ENCODE measurements at places on chromosomes 2 and 18.

- DNase-seq: peak; percentile 48
Observed at GRCh38 chr2:40451918-40452605, at the start of gene SLC8A1. Gene SLC8A1 (minus strand): TSS chr2:40452090.

DNA sequence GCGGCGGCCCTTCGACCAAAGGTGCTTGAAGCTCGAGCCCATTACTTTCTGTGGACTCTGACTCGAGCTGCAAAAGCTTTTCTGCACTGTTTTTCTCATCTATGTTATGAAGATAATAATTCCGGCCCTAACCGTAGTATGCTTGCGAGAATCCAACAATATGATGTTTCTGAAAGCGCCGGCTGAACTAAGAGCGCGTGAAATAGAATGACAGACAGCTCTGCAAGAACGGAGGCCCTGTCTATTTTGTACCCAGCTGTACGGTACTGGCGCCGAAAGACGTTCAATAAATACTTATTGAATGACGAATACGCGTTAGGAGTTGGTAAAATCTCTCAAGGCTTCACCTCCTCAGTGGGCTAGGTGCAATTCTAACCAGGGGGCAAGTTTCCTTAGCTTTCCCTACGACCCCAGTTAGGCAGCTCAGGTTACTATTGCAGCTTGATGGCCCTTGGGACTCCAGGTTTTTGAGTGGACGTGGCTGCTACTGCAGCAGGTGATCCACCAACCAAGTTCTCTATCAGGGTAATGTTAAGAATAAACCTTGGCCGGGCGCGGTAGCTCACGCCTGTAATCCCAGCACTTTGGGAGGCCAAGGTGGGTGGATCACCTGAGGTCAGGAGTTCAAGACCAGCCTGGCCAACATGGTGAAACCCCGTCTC is 570 bp downstream of the SCRN3 start:
- peak; percentile 11 for DNase-seq

DNA sequence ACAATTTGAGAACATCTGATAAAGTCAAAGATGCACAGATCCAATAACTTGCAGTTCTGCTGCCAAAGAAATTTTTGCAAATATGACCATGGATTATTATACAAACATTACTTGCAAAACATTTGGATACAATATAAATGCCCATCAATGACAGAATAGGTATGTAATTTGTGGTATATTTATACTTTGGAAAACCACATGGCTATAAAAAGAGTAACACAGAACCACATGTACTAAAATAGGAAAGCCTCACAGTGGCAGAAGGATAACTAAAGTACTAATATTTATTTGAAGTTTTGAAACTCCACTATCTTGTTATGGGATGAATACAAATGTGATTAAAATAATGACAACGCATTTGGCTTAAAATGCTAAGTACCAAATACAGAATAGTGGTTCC is 51.8 kb upstream of the DNAJC10 start:
- DNase-seq: no peak

- peak; percentile 78 for DNase-seq
Observed at GRCh38 chr2:236711440-236711839, 141.8 kb downstream of the ACKR3 start.

DNA sequence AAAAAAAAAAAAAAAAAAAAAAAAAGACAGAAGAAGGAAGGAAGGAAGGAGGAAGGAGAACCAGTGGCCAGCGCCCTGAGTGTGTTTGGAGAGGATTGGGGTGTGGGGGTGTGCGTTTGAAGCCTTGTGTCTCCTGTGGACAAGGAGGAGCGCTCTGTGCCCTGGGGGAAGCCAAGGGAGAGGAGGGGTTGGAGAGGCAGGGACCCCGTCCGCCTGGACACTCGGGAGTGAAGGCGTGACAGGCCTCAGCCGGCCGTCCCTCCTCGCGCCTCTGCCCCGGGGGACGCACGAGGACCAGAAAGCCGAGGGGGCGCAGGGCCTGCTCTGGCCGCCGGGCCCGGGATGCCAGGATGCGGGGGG is 44.9 kb downstream of the SERTAD2 start:
- DNase-seq: no peak

- no peak for DNase-seq
Observed at GRCh38 chr2:167386694-167387093, 498.4 kb downstream of the XIRP2 start.

DNA sequence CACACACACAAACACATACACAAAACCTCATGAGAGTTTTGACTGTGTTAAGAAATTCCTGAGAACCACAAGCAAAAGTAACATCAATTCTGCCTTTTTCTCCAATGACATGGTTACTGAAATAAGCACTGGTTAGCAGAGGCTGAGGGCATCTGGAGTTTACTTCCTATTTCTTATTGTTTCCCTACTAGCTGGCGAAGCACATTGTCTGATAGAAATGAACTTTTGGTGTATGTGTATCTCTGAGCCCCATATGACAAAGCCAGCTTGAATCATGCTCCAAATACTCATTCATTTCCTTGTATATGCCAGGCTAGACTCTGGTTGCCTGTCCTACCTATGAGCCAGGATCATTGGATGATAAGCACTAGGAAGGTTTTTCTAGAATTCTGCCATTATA is 203.1 kb downstream of the NCKAP5 start:
- peak; percentile 12 for DNase-seq

DNA sequence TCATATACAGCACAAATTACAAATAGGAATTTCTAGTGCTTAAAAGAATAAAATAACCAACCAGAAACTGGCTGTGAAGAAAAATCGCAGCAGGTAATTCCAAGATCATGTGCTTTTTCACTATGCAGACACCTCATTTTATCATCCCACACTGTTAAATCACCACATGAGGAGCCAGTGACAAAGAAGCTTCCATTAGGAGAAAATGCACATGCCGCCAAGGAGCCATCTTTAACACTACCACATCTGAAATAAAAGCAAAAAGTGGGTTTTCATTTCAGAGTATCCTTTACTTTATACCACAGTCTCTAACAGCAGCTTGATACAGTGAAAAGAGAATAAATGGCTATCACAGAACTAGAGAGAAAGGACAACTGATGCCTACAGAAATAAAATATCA is 6.8 kb downstream of the WDSUB1 start:
- DNase-seq: no peak

GRCh38 chr2:72576459-72576858 is 249.4 kb downstream of the EXOC6B start:
- peak; percentile 12 for DNase-seq

- peak; percentile 65 for DNase-seq
Observed at GRCh38 chr18:24397131-24397693, 412 bp downstream of the OSBPL1A start.

GRCh38 chr18:79164706-79165105 is 95.5 kb downstream of the ATP9B start:
- DNase-seq: peak; percentile 52

DNA sequence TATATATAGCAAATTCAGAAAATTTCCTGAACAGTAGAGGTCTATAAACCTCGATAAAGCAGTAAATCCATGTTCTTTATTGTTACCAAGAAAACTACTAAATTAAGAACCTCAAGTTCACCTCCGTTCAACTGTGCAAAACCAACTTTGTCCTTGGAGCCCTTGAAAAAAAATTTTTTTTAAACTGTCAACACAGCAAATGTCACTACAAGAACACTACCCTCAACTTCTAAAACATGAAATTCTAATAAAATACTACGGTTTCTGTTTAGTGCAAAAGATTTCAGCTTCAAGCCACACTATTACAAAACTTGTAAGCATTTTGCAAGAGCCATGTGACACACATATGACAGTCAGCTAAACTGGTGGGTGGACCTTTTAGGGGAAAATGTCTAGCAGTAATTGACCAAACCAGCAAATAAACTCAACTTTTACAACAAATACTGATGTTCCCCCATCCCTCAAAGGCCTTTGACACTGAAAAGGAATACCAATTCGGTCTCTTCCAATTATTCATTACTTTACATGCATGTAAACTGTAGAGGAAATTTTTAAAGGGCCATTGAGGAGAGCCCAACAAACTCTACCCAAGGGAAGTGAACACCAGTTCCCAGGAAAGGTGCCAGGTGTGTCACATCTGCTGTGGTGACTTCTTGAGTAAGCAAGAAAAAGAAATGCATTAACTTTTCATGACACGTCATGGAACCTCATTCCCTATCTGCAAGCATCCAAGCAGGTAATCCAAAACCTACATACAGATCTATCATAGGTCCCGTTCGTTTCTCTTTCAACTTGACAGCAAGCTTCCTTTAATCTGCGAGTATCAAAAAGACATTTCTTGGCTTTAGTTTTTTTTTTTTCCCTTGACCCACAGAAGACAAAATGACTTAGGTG is 1.4 kb downstream of the RAB1A start:
- DNase-seq: peak; percentile 76

- DNase-seq: peak; percentile 21
Observed at GRCh38 chr2:216774180-216774579, 78.8 kb upstream of the IGFBP5 start.

DNA sequence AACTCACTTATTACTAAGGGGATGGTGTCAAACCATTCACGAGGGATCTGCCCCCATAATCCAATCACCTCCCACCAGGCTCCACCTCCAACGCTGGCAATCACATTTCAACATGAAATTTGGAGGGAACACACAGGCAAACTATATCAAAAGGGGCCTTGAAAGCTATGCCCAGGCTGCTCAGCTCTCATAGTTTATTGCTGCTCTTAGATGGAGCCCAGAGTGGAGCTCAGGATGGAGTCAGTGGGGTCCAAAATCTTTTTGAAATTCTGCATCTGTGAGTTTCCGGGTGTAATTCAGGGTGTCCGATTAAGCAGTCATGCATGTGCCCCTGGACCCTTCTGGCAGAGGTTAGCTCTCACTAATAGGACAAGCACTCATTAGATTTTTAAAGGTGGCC is 24.3 kb downstream of the RHOB start:
- DNase-seq: no peak

- DNase-seq: no peak
Observed at GRCh38 chr2:12251121-12251520, 465.6 kb upstream of the TRIB2 start.

- DNase-seq: no peak
Observed at GRCh38 chr18:51610481-51610880, 413.0 kb upstream of the MEX3C start.

GRCh38 chr18:58098706-58099105 is 54.7 kb downstream of the NEDD4L start:
- DNase-seq: peak; percentile 19

DNA sequence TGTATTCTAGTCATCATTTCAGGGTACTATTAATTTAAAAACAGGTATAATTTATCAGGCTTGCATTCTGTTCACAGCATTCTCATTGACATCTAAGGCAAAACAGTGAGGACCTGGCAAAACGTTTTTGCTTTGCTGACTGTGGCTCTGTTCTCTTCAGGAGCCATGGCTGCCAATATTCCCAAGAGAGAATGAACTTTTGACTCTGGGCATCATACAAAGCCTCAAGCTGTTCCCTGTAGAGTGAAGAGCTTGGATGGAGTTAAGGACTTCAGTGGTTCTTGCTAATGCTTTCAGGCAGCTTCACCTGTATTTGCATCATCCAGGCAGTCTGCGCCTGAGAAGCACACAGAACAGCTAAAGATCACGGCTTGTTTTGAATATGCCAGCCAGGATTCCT is 65.9 kb upstream of the CAVIN2 start:
- no peak for DNase-seq

DNA sequence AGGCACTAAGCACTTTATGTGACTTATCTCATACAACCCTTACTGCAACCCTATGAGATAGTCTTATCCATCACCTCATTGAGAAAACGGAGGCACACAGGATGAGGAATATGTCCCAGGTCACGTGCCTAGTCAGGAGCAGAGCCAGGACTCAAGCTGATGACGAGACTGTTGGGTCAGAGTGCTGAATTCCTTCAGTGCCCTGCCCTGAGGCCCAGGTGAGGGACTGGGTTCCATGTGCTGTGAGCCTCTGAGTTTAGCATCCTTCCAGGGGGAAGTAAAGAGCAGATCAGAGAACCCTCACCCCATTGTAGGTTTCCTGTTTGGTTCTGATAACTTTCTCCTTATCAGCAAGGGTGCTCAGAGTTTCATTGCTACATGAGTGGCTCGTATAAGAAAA is 11.7 kb upstream of the EDAR start:
- DNase-seq: no peak

DNA sequence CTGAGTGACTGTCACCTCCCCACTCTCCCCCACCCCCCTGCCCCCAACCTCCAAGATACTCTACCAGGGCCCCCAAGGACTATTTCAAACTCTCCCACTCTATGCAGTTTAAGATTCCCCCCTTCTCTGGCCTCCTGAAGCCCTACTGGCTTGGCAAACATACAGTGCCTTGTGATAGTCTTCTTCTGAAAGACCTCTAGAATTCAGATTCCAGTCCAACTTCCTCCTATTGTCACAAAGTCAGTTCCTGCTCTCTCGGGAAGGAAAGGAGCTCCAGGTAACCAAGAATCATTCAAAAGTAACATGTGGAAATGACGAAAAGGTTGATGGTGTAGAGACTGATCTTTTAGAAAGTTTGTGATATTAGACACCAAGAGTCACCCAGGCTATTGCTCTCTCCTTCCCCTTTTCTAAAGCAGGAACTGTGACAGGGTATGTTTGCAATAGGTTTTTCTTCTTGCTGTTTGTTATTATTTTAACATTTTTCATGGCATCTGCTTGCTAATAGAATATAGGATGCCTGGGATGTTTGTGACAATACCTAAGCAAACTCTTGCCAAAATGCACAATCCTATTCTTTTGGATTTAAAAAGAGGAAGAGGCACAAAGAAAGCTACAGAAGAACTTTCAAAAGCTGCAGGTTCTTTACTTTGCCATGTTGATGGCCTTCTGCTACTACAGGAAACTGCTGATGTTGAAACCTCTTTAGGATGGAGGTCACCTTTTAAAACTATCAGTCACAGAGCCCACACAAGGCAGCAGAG is 93.5 kb upstream of the MGAT4A start:
- DNase-seq: no peak

- DNase-seq: no peak
Observed at GRCh38 chr18:34932363-34932762, 108.8 kb upstream of the MAPRE2 start.

- peak; percentile 45 for DNase-seq
Observed at GRCh38 chr2:108623616-108624015, 89.3 kb downstream of the LIMS1 start.

- DNase-seq: no peak
Observed at GRCh38 chr2:50051374-50051773, 897.1 kb upstream of the FSHR start.

GRCh38 chr2:239236808-239237205 is 164.0 kb downstream of the HDAC4 start:
- no peak for DNase-seq

DNA sequence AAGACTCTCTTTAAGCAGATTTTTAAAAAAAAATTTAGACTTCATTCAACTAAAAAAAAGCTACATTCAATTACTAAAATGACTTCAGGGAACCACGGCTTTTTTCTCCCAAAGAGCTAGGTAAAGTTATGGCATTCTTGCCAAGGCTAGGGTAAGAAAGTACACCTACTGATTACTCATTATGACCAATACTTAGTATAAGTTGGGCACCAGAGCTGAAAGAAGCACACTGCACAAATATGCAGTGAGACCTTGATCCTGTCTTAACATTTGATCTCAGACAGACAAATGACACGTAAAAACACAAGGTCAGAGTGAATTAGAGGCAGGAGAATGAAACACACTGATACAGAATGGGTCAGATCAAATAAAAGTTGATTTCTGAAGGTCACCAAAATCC is 88.7 kb downstream of the THADA start:
- no peak for DNase-seq

- DNase-seq: no peak
Observed at GRCh38 chr2:151777935-151778334, 43.7 kb upstream of the NEB start.

Measured in AG10803 (cell line).